Peyer's patch (tissue), 4 donors: ENCODE measurements at places on chromosomes 7 and 10.

GRCh38 chr7:92547579-92547978, 19.0 kb downstream of the RBM48 start:
- no peaks in the 10 kb centered on the region for H3K27me3 ChIP-seq
- no peak for DNase-seq
- no peaks in the 10 kb centered on the region for H3K4me1 ChIP-seq
- H3K4me3 ChIP-seq, result no peak overlapping the region
- H3K27ac ChIP-seq, result no peak overlapping the region

GRCh38 chr7:147053746-147054145, 937.1 kb downstream of the CNTNAP2 start:
- no peak overlapping the region for H3K27ac ChIP-seq
- no peak overlapping the region for H3K4me3 ChIP-seq
- no peaks in the 10 kb centered on the region for H3K36me3 ChIP-seq
- H3K27me3 ChIP-seq, result no peaks in the 10 kb centered on the region
- DNase-seq, result no peak

GRCh38 chr7:18191341-18191740, 163.7 kb upstream of the PRPS1L1 start:
- H3K27me3 ChIP-seq, result no peaks in the 10 kb centered on the region
- H3K4me1 ChIP-seq, result no peaks in the 10 kb centered on the region
- no peak for DNase-seq
- H3K4me3 ChIP-seq, result no peak overlapping the region
- no peaks in the 10 kb centered on the region for H3K36me3 ChIP-seq

- H3K4me1 ChIP-seq, result no peaks in the 10 kb centered on the region
- no peaks in the 10 kb centered on the region for H3K27me3 ChIP-seq
- H3K36me3 ChIP-seq, result no peaks in the 10 kb centered on the region
- H3K4me3 ChIP-seq, result peak overlapping the region; percentile 85
- peak overlapping the region; percentile 90 for H3K27ac ChIP-seq
- peak; percentile 47 for DNase-seq
Observed at GRCh38 chr7:29196191-29196590, 1.6 kb downstream of the CHN2 start.
